ENCODE measurements at places on chromosomes 16 and 17. TPM values are rescaled to one million over a fixed set of nuclear protein-coding genes. Genes with fewer than 3 reads are reported as not detected.

DNA sequence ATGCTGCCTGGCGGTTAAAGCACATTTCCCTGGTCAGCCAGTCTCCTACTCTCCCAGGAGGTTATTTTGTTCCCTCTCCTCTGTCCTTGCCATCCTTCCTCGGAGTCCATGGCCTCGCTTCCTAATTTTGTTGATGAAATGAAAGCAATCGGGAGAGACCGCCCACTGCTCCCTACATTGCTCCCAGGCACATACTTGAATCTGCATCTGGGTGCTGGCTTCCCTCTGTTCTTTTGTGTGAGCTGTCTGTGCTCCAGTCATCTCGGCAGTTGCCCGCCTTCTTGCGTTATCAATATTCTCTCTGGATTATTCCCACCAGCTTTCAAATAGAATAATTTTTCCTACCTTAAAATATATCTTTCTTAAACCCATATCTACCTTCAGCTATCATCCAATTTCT, 11.1 kb downstream of the KRT23 start:
- DNase-seq = no peak

IGF2BP1 gene
- 0.20 TPM for total RNA-seq

KRTAP16-1 gene
- not detected for total RNA-seq

- peak; percentile 93 for DNase-seq
These were observed 14.4 kb downstream of the TTC19 start for GRCh38 chr17:16013943-16014407.

DNA sequence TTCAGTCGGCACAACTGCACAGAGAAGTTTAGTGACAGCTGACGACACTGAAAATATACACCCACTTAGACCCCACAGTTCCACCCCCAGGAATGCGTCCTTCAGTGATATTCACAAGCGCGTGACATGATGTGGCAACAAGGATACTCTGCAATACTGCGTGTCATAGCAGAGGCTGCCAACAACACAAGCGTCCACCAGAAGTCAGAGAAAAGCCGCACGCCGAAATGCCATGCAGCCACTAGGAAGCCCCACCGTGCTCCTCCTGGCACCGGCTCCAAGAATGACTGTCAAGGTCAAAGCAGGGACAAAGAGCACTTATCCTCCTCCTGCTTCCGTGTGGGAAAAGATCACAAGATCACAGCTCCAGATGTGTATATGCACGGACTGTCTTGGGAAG, 3.5 kb downstream of the ATP2A3 start:
- DNase-seq = no peak

MC1R gene
- total RNA-seq = 0.65 TPM

GRCh38 chr16:89295915-89296314, 78.4 kb downstream of the ZNF778 start:
- DNase-seq = no peak

GRCh38 chr16:67258161-67258835, 9.5 kb downstream of the SLC9A5 start:
- peak; percentile 82 for DNase-seq

TP53TG3B gene
- total RNA-seq = not detected

DNA sequence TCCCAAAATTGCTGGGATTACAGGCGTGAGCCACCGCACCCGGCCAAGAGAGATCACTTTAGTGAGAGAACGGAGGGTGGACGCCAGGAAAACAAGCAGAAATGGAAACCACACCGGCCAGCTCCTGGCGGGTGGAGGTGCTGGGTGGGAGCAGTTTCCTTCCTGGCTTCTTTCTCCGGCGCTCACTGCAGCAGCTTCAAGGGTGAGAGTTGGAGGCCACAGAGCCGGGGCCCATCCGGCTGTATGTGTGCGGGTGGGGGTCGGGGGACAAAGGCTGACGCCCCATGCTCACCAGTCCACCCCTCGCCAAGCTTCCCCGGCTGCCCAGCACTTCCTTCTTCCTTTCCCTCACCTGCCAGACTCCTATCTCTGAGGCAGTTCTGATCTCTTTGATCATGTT, 13.5 kb upstream of the BHLHA9 start:
- no peak for DNase-seq

GRCh38 chr17:76612977-76613851, 27.6 kb upstream of the ST6GALNAC2 start:
- no peak for DNase-seq

DNA sequence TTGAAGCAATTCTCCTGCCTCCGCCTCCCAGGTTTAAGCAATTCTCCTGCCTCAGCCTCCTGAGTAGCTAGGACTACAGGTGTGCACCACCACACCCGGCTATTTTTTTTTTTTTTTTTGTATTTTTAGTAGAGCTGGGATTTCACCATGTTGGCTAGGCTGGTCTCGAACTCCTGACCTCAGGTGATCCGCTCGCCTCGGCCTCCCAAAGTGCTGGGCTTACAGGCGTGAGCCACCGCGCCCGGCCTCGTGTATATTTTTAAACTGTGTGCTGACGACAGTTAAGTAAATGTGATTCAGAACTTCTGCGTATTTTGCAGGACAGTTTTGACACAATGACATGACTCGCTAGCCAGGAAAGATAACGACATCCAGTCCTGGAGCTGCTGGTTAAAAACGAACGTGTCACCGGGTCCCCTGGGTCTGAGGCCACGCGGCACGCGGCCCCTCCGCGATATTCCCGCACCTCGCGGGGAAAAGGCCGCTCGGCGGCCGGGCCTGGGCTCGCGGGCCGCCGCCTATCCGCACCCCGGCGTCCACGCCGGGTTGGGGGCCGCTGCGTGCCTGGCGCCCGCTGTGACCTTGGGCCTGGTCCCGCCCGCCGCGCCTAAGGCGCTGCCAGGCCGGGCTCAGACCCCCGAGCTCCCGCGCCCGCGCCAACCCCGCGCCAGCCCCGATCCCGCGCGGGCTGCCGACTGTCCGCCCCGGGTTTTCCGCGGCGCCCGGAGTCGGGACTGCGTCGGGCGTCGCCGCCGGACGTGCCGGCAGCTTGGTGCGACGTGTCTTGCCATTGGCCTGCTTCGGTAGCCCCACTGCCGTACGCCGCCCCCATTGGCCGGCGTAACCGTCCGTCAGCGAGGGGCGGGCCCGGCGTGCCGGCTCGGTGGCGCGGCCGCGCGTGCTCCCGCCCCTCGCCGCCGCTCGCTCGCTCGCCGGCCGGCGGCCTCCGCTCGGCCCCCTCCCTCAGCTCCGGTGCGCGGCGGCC, at the start of gene FOXK2:
TSS of gene FOXK2 (plus strand) at position 907 of the 985 bp plus-strand sequence. CDS start 157 bp downstream, outside the sequence.
- peak; percentile 98 for DNase-seq

DNA sequence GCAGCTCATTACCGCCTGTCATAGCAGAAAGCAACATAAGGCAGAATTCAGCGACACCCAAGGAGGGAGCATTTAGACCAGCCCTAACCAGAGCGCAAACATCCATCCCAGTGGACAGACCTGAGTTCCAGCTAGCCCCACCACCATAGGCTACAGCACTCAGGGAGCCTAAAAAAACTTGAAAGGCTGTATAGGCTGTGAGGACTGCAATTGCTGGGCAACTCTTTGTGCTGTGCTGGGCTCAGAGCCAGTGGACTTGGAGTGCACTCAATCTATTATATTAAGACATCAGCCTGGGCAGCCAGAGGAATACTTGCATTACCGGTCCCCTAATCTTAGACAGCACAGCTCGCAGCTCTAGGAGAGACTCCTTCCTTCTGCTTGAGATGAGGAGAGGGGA, 207.3 kb downstream of the KIF2B start:
- no peak for DNase-seq

DNA sequence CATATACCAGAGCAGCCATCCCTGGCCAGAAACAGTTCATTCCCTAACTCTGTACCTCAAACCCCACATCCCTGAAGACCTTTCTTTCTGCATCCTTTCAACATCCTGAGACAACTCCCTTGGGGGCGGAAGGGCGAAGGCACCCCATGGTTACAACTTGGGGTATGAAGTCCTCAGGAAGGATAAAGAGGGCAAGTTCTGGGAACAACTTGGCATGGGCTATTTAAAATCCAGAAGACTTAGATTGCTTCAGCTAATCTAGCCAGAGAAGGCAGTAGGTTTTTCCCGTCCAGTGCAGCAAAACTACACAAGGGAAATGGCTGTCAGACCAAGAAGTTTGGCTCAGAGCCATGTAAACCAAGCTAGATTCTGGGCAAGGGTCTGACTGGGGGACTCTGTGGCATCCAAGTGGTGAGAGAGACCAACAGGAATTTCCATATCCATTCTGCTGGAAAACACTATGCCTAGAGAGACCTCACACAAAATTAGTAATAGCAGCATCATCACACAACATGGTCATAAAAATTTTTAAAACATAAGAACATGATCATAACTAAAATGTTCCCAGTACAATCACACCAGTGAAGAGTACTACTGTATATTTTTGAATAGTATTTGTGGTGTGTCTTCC, 113.2 kb downstream of the CDYL2 start:
- no peak for DNase-seq

GRCh38 chr16:21647562-21648164, 4.7 kb downstream of the IGSF6 start:
- DNase-seq = no peak

SIRT7 gene
- 13.1 TPM for total RNA-seq

TEKT5 gene
- not detected for total RNA-seq

GRCh38 chr16:67187175-67187890, 2.6 kb downstream of the EXOC3L1 start:
- DNase-seq = no peak

GRCh38 chr17:77407321-77408277, 266.8 kb downstream of the SEC14L1 start:
- no peak for DNase-seq

DNA sequence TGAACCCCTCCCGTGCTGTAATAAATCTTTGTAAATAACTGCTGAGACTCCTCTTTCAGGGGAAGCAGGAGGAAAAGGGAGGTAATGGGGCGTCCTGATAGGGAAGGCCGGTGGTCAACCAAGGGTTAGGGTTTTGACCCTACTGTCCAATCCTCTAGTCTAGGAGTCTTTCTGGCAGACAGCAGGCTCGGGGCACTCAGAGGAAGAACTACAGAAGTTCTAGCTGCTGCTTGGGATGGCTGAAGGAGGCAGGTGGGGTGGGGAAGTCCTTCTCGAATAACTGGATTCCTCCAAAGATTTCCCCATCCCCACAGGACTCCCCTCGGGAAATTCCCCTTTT, 387 bp upstream of the STARD3 start:
- DNase-seq = no peak

- DNase-seq = no peak
These were observed 100.0 kb upstream of the TMEM132E start for GRCh38 chr17:34479371-34479770.

DNA sequence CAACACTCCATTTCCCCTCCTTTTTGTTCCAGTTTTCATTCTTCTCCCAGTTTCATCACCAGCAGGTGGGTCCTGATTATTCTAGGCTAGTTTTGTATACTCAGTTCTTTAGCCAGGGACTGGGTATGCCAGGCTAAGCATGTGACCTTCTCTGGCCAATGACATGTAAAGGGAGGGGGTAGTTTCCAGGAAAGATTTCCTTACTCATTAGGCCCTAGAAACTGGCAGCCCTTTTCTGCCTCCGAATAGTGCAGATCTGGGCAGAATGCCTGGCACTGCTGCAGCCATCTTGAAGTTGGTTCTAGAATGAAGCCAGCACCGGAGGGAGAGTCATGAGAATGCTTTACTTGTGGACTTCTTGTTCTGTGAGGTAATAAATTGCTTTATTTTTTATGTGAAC, 126.9 kb upstream of the AXIN2 start:
- no peak for DNase-seq

DNA sequence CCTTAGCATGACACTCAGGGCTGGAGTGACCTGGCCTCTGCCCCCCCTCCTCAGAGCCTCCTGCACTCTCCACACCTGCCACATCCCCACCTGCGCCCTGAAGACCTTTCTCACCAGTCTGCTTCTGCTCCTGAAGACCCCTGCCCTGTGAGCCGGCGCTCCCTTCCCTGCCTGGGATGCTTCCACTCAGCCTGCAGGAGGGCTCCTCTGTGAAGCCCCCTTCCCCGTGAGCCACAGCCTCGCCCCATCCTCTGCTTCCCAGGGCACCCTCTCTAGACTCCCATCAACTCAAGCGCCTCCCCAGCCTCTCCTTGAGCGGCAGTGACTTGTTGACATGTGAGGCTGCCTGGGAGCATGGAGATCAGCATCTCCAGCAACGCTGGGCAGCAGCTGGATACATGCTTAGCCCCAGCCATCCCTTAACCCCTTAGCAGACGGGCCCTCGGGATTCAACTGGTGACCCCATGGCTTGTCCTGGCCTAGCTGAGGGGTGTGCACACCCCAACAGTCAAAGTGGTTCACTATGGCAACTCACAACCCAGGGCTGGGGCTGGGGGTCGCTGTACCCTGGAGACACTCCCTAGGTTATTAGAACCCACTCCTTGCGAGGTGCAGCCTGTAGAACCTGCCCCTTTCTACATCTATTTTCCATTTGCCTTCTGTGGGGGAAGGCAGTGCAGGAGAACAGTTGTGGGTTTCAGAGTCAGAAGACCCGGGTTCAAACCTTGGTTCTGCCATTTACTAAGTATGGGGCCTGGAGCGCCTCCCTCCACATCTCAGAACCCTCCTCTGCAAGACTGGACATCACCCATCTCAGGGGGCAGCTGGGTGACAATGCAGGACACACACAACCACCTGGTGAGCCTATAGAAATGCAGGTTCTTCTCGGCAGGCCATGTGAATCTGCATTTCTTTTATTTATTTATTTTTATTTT, 21.5 kb downstream of the TMEM235 start:
- no peak for DNase-seq

- DNase-seq = peak; percentile 11
These were observed 43.9 kb downstream of the CLEC16A start for GRCh38 chr16:10988164-10988803.

HS3ST2 gene
- not detected for total RNA-seq

GRCh38 chr17:43573579-43574321, 27.6 kb upstream of the ETV4 start:
- no peak for DNase-seq

ADPRM gene
- total RNA-seq = 10.0 TPM

- DNase-seq = peak; percentile 41
These were observed 31.7 kb downstream of the OSBPL7 start for GRCh38 chr17:47789611-47790561.

GRCh38 chr16:50806099-50807062, 64.5 kb downstream of the CYLD start:
- DNase-seq = peak; percentile 89

UTP18 gene
- 26.2 TPM for total RNA-seq

DNA sequence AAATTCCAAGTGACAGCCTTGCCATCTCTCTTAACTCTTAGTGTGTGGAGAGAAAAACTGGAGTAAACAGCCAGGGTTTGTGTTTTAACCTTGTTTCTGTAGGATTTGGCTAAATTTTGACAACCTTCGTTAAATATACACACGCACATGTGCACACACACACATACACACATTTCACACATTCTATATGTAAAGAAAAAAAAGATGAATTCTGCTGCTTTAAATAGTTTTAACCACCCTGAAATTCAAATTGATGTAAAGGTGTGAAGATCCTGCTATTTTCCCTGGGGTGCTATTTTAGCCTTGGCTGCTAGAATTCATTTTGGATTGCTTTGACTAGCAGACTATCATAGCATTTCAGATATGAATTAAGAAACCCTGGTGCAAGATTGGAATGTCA, 191.9 kb downstream of the FTO start:
- DNase-seq = no peak

DNA sequence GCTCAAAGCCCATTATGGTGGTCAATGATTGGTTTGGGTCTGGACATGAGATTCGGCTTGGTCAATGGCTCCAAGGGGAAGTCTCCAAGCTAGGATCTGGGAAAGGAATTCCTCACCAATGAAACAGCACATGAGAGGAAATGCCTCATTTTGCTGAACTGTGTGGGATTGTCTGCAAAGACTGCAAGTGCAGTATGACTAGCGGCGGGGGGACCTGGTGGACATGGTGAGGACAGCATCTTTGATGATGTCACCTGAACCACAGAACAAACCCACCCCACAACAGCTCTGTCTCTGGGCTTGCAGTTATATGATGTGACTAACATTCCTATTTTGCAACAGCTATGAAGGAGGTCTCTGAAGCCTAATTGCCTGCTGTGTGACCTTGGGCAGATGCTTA, 50.6 kb upstream of the NKD1 start:
- DNase-seq = no peak

SLC9A5 gene
- total RNA-seq = 0.22 TPM

GRCh38 chr17:81418710-81419318, 23.6 kb downstream of the BAHCC1 start:
- DNase-seq = no peak
